ENCODE measurements at places on chromosomes 12 and 14.

- peak; percentile 85 for DNase-seq
Observed at GRCh38 chr12:121796855-121797751, 3.6 kb upstream of the RHOF start.

GRCh38 chr12:91877022-91877421, 268.6 kb downstream of the BTG1 start:
- DNase-seq: no peak

- peak; percentile 36 for DNase-seq
Observed at GRCh38 chr12:31011746-31012566, 61.7 kb upstream of the DDX11 start.

- DNase-seq: no peak
Observed at GRCh38 chr14:29821661-29822429, 105.8 kb downstream of the PRKD1 start.

DNA sequence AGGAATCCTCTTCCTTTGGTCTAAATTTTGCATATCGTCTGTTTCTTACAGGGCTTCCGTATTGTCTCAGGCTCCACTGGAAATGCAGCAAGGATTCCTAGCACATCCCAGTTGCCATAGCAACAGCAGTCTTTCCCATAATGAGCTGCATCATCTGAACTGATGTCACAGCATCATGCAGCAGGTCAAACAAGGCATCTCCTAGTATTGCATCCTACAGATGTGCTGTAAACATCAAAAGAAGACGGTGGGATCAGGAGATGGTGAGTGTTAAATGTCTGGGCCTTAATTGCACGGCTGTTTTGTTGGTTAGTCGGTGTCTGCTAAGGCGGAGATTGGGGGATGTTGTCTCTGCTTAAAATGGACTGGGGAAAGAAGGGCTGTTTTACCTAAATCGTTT, at the start of gene AKAP6:
Gene AKAP6 (plus strand): TSS at position 153 of the 400 bp plus-strand sequence. CDS start 104,196 bp downstream, outside the sequence.
- DNase-seq: no peak

GRCh38 chr14:105864116-105864515, 337.7 kb downstream of the TMEM121 start:
- no peak for DNase-seq

DNA sequence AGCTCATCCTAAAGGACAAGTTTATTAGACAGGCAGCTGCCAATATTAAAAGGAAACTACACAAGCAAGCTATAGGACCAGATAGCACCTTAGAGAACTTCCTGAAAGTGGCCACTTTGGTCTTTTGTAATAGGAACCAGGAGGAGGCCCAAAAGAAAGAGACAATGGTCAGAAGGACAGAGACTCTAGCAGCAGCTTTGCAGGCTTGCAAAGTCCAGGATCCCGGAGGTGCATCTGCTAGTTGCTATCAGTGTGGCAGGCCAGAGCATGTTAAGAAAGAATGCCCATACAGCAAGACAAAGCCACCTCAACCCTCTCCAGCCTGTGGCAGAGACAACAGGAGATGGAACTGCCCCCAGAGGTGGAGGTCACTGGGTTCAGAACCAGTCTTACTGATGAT, 23.4 kb downstream of the APOBEC1 start:
- peak; percentile 37 for DNase-seq

DNA sequence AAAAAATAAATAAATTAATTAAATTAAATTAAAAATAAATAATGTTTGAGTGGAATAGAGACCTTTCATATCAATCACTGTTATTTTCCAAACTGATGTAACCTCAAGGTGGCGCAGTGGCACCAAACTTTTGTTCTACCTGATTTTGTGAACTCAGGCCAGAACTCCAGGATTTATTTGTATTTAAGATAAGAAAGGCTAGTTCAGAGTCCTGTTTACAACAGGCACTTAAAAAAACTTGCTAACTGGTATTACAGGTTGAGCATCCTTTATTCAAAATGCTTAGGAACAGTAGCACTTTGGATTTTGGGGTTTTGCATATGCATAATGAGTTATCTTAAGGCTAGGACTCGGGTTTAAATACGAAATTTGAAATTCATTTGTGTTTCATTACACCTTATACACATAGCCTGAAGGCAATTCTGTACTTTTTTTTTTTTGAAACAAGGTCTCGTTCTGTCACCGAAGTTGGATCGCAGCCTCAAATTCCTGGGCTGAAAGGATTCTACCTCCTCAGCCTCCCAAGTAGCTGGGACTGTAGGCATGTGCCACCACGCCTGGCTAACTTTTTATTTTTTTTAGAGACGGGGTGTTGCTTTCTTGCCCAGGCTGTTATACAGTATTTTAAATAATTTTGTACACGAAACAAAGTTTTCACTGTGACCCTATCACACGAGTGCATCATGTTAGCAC, 32.4 kb downstream of the YY1 start:
- peak; percentile 18 for DNase-seq

DNA sequence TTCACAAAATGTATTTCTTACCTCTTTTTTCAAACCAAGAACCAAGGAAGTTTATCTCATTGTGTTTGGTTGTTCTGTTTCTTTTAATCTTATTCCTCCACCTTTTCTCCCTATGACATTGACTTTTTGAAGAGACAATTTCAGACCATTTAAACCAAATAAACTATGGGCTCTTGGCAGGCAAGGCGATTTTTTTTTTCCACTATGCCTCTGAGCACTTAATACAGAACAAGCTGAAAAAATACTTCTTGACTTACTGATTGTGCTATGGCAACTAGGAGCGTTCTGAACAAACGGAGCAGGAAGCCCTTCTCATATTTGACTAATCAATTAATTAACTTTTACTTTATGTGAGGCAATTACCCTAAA, 98.0 kb downstream of the ZNF664 start:
- DNase-seq: no peak

DNA sequence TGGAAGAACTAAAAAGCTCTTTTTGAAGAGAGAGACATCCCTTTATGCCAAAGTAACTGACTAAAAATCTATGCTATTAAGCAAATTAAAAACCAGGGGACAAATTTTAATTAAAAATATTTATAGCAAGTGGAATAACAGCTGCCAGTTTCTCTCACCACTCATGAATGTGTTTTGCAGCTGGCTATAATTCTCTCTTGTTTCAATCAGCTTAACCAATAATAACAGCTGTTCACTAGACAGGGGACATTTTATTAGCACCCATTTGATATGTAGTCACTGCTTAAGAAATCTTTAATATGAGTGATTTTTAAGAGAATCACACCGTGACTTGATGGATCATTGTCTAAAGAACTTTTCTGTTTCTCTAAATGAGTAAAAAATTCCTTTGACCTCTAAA, 34.2 kb upstream of the KRR1 start:
- no peak for DNase-seq

GRCh38 chr12:2358986-2359658, 306.3 kb downstream of the CACNA1C start:
- peak; percentile 44 for DNase-seq

DNA sequence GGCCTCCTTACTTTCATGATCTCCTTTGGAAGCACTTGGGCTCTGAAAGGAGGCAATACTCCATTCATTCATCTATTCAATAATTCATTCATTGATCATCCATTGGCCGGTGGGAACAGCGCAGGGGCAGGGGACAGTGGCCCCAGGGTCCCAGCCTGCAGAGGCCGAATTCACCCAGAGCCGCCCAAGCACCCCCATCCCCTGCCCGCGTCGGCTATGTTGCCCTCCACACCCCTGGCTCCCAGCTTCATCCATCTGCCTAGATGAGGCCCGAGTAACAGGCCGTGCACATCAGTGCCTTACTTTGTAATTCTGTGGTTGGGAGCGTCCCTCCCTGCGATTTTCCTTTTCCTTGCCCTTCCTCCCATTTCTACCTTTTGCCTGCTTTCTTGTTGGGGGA, 3.2 kb downstream of the AMN start:
- no peak for DNase-seq

DNA sequence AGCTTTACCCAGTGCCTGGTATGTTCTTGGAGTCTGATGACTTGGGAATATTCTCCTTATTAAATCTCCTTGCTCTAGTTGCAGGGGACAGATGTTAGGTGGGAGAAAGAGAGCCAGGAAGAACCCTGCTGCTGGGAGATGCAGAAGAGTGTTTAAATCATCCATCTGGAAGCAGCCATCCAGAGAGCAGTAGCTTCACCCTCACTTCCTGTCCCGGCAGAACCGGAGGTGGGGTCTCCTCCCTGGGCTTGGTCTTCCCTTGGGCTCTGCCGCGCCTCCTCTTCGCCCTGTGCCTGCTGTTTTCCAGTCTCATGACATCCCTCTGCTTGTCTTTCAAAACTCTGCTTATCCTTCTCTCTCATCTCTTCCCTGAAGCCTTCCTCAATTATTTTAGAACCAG, 15.5 kb downstream of the B4GALNT3 start:
- DNase-seq: no peak

DNA sequence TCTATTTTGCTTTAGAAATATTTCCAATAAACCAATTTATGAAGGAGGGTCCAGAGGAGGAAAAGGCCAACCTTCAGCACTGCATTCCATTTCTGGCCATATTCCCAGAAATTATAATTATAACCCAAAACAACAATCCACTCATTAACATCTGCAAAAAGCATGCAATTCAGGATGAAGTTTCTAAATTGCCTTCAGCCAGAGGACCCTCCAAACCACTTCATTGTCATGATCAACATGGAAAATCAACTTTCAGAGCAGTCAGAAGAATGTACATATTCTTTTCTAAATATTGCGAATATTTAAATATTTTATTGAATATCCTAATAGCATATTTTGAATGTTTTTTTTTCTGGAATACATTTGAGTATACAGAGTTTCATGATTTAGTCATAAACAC, 332.6 kb upstream of the TMEM132C start:
- no peak for DNase-seq

DNA sequence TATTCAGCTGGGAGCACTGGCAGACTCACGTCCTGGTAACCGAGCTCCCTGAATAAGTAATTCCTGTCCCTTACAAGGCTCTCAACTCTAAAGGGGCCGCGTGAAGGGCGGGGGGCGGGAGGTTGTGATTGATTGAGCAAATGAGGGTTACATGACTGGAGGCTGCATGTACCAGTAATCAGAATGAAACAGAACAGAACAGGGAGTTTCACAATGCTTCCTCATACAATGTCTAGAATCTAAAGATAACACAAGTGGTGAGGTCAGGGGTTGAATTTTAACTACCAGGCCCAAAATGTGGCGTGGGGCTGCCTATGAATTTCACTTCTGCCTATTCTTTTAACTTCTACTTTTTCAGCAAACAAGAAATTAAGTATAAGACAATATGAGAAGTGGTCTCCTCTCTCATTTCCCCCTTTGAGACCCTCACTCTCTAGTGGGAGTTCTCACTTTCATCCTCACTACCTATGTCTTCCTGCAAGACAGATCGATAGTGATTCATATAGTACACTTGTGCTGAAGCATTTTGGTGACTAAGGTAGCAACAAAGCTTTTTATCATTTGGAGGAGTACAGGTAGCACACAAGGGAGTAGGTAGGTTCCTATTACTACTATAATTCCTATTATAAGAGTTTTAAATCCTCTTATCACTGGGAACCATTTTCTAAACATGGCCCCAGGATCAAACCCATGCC, 239.8 kb downstream of the KTN1 start:
- DNase-seq: peak; percentile 57

GRCh38 chr12:94832780-94833681, 170.5 kb downstream of the NDUFA12 start:
- DNase-seq: no peak

DNA sequence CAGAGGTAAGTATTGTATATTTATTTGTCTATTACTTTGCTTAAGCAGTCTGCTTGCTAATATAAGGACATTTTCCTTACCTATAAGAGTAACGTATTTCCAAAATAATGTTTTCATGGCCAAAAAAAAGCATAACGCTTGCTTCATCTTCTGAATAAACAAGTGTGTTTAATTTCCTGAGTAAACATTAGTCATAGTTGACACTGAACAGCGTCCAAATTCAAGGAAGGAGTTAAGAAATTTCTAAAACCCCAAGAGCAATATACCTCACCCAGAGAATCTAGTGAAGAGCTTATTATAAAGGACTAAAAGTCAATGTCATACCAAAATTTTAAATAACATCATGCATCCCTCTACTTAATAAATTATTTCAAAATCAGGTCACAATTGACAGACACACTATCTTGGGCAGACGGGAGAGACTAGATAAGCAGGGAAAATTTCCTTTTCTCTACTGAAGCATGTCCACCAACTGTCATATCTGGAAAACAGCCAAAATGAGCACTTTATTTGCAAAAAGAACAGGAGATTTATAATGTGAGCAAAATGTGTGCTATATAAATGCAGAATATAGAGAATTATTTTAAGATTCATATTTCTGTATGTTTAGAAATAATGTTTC, 25.1 kb downstream of the ANKS1B start:
- no peak for DNase-seq

DNA sequence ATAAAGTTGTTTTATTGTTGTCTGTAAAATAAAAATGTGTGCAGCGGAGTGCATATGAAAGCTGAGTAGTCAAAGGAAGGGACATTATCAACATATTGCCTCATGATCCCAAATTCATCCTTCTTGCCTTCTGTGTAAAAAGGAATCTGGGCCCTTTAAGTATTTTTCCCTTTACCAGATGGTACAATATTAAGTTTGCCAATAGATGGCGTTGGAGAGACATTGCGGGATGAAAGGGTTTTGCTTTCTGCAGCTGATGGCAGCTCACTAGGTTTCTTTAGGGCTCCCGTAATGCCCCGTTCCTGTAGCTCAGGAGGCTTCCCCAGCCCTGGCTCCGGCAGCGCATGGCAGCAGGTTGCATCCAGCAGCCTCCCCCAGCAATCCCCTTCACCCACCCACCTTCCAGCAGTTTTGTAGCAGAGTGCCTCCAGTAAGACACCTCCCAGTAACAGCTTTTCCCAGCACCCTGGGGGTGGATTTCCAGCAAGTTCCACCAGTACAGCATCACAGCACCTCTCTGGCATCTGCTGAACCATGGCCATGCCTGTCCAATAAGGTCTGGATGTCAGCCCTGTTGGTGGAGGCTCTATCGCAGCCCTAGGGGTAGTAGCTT, 354.4 kb downstream of the MED13L start:
- DNase-seq: peak; percentile 55

DNA sequence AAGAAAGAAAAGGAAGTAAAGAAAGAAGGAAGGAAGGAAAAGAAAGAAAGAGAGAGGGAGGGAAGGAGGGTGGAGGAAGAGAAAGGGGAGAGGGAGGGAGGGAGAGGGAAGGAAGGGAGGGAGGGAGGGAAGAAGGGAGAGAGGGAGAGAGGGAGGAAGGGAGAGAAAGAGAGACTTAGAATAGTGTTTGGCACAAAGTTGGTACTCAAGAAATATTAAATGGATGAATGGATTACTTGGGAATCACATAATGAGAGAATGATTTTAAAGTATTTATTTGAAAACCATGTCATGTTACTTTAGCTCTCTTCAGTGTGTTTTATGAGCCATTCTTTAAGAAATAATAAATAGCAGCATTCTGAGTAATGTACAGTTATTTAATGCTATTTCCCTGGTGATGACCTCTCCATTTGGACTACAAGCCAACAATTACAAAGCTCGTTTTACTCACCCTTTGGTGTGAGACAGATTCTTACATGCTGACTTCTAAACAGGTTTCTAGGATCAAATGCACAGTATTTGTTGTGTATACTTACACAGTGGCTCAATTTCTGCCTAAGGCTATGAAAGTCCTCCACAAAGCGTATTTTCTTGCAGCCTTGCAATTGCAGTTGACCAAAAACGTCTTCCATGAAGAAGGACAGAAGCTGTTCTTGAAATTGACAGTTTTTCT, 861 bp downstream of the IL26 start:
- DNase-seq: no peak

GRCh38 chr12:41932470-41932991, 212.1 kb downstream of the GXYLT1 start:
- DNase-seq: peak; percentile 87
